ENCODE measurements at places on chromosomes 11 and 22.
A peak's percentile ranks its signal among the peaks of the same experiment; 100 is the strongest.

DNA sequence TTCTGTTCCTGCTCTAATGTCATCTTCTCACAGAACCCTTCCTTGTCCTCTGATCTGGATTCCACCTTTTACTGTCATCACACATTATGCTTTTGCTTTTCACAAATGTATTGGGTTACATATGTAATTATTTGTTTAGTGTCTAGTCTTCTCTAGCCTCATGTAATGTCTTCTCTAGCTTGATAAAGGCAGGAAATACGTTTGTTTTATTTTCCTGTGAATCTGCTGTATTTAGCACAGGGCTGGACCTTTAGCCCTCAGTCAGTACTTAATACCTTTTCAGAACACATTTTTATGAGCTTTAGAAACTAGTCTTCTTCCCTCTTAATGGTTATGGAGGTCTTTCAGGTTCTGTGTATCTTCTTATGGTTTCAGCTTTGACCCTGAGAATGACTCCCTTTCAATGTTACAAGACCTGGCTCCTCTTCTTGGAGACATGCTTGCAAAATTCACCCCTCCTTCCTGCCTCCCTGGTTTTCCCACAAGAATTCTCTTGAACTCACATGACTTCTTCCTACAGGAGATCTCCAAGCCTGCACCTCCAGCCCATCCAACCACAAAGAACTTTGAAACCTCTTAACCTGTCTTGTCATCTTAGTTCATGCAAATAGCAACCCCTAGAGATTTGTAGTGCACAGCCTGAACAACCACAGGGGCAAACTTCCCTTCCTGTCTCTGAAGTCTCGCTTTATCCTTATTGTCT, 132.7 kb upstream of the DDI1 start:
- no peak for DNase-seq

DNA sequence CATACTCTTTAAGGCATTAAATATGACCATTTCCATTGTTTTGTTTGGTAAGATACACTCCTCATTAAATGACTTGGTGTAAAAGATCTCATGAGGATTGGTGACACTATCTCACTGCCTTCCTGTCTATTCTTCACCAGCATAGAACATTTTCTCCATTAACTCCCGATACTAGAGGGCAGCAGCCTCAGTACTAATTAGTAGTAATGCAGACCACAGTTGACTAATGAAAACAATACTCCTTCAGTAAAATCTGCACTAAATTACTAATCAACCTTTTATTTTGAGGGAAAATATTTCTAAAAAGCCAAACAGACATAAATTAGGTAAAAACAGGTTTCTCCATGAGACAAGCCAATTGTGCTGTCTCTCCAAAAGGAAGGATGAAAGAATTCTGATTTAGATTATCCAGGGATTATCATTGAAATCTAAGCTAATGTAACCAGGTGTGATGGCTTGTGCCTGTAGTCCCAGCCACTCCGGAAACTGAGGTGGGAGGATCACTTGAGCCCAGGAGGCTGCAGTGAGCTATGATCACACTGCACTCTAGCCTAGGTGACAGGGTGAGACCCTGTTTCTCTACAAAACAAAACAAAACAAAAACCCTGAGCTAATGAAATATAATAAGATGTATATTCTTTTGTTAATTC, 9.4 kb downstream of the PGM2L1 start:
- DNase-seq, result peak; percentile 66

DNA sequence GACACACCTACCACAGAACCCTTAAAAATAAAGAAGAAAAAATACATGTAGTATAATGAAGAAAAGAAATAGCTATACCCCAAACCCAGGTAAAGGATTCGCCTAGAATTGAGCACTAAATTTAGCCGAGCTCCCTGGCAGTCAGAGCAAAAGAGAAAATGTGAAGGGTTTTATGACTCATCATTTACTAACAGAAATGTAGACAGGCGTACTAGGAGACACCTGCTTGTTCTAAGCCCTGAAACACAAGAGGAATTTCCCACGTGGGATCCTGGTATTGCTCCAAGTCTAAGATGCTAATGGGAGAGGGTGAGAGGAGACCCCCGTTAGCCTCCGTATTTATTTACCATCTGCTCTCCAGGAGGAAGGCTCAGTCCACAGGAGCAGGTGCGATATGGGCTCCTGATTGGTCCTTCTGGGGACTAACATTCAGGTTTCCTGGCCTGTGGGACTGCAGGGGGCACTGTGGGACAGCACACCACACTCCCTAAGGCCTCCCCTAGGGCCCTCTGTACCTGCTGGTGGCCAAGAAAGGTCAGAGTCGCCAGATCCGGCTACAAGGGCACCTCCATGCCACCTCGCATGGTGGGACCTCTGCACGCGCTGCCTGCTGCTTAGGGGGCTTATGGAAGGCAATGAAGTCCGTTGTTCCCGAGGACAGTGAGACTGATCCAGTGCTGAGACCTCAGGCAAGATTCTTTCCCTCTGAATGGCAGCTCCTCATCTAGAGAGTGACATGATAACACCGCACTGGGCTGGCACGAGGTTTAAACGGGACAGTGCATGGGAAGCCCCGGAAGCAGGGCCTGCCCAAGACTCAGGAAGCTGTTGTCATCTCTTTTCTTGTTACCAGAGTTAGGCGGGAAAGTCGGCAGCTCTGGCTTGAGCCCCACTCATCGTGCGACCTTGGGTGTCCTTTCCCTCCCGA, 25.8 kb downstream of the KCNC1 start:
- no peak for DNase-seq

DNA sequence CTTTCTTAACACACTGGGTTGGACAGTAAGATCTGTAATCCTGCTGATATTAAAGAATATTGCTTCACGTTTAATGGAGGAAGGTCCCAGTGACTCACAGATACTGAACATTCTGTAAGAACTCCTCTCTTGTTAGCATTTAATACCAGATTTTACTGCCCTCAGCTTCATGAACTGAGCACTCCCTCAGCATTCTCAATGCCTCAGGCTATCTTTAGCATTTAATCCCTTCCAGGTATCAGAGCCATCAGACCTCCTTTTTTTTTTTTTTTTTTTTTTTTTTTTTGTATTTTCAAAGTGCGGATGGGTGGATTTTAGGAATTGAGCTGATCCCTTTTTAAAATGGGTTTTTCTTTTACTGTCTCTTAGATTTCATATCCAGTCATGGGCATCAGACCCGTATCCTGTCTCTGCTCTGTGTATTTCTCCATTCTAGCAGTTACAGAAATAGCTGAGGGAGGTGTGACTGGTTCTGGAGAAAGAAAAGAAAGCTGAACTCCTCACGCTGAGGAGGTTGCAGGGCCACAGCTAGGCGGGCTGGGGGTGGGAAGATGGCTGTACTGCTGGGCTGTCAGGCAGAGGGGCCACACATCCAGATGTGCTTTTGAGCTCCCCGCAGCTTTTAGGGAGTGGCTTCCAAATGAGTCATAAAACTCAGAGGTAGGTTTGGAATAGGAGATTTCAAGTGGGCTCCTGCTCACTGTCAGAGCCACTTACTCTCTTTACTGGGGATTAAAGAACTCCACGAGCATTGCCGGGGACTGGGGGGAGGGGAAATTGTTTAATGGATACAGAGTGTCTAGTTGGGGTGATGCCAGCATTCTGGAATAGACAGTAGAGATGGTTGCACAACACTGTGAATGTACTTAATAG, 97.0 kb downstream of the SYT9 start:
- DNase-seq, result no peak

- no peak for DNase-seq
Measured at GRCh38 chr22:34502821-34503220, 563.1 kb upstream of the ISX start.

DNA sequence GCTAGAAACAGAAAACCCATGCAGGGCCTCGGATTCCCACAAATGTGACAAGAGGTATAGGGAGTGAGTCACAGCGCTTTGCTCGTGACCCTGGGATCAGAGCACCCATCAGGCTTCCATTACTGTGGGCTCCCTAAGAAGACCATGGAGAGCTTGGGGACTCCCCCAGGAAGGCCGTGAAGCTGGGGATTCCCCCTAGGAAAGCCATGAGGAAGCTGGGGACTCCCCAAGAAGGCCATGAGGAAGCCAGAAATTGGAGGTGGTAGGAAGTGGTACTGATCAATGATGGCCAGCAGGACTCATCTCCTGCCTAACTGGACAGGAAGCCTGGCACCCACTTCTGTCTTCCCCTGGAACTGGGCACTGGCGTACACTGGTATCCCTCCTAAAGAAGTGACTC, 10.1 kb upstream of the DCPS start:
- no peak for DNase-seq

- DNase-seq, result peak; percentile 8
Measured at GRCh38 chr11:2803186-2804091, 82.1 kb downstream of the CDKN1C start.

DNA sequence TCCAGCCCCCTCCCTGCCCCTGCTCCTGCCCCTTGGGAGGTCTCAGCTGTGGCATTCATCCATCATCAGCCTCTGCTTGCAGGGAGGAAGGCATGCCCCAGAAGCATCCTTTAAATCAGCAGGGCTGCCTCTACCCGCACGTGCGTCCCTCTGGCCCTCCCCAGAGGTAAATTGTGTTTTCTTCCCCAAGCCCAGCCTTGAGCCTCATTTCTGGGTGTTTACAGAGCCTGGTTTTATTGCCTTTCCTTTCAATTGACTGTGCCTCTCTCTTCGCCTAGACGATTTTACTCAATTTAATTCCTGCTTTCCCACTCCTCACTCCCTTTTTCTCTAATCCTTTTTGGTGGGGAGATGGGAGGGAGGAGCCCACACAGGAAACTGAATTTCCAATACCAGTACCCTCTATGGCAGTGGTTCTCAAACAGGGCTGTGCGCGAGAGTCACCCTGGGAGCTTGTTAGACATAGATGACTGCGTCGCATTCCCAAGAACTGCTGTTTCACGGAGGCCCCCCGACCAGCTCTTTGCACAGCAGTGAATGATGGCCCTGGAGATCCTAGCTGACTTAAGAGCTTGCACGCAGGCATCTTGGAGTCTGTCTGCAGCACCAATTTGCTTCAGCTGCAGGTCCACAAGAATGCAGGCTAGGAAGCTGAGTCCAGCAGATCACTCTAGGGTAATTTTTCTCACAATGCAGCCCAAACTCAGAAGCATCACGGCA, 15.1 kb upstream of the OAF start:
- DNase-seq, result no peak

DNA sequence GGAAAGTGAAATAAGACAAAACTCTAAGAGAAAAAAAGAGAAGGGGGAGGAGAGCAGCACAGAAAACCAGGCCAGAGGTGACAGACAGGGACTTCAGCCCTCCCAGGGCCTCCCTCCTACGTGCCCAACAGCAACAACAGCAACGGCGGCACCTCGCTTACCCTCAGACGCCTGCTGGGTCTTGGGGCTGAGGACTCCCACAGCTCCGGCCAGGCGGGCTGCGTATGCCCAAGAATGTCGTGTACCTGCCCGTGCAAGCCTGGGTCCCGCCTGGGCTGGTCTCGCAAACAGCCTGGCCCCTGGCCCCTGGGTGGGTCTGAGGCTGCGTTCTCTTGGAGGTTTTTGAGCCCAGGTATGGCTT, 30.5 kb downstream of the ARAP1 start:
- DNase-seq, result peak; percentile 44

DNA sequence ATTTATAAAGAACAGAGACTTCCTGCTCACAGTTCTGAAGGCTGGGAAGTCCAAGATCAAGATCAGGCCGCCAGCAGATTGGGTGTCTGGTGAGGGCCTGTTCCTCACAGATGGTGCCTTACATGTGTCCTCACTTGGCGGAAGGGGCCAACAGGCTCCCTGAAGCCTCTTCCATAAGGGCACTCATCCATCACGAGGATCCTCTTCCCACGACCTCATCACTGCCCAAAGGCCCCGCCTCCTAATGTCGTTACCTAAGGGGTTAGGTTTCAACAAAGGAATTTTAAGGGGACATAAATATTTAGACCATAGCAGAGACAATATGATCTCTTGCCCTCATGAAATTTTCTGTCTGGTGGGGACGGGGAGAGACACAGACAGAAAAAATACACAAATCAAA, 18.6 kb downstream of the TP53AIP1 start:
- no peak for DNase-seq

- DNase-seq, result no peak
Measured at GRCh38 chr11:27700351-27701301, at the start of gene BDNF. Gene BDNF (minus strand): TSS chr11:27700455. CDS start chr11:27658564, 41,891 bp downstream.

- DNase-seq, result no peak
Measured at GRCh38 chr22:37911697-37912096, 5.6 kb downstream of the MICALL1 start.

DNA sequence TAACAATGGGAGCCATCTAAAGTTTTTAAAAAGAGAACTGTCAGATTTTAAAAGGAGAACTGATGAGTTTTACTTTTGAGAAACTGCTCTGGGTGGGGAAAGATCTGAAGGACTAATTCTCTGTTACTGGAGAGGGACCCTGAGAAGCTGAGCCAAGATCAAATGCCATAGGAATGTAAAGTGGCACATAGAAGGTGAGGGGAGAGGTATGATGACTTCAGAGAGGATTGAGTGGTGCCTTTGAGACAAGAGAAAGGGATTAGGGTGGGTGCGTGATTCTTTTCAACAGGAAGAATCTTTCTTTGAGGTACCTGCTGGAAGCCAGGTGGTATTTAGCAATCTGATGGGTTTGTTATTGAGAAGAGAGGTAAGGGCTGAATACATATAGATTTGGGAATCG, 9.0 kb downstream of the CRKL start:
- DNase-seq, result no peak

DNA sequence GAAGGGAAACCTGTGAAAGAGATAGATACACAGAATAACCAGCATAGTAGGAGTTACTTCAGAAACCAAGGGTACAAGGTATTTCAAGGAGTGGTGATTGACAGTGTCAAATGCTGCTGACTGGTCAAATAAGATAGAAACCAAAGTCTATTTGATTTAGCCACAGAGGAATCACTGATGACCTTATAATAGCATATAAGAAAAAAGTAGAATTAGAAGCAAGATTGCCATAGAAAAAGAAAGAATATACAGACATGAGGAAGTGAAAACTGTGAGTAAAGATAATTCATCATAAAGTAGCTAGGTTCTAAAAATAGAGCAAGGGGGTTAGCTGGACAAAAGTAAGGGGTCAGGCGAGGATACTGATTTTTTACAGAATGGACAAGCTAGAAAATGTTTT, 14.2 kb downstream of the ZBTB44 start:
- no peak for DNase-seq

DNA sequence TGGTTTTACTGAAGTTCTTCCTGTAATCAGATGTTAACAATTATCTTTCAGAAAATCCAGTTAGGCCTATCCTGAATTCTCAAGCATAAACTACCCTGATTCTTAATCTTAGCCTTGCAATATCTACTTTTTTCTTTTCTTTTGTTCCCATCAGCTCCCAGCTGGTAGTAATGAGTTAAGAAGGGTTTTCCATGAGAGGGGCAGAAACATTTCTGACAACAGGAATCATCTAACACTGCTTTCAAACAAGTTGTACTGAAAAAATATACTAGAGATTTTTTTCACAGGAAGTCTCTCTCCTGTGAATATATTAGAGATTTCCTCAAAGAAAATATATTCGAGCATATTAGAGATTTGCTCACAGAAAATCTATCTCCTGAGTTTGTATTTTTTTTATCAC, 3.3 kb upstream of the TRIM6 start:
- no peak for DNase-seq

- no peak for DNase-seq
Measured at GRCh38 chr22:17875156-17875555, 100.9 kb upstream of the BID start.

GRCh38 chr11:60864856-60865513, 2.4 kb upstream of the ZP1 start:
- no peak for DNase-seq
